ENCODE measurements at places on chromosomes 1 and 21. TPM values are rescaled to one million over a fixed set of nuclear protein-coding genes. Genes with fewer than 3 reads are reported as not detected.

DNA sequence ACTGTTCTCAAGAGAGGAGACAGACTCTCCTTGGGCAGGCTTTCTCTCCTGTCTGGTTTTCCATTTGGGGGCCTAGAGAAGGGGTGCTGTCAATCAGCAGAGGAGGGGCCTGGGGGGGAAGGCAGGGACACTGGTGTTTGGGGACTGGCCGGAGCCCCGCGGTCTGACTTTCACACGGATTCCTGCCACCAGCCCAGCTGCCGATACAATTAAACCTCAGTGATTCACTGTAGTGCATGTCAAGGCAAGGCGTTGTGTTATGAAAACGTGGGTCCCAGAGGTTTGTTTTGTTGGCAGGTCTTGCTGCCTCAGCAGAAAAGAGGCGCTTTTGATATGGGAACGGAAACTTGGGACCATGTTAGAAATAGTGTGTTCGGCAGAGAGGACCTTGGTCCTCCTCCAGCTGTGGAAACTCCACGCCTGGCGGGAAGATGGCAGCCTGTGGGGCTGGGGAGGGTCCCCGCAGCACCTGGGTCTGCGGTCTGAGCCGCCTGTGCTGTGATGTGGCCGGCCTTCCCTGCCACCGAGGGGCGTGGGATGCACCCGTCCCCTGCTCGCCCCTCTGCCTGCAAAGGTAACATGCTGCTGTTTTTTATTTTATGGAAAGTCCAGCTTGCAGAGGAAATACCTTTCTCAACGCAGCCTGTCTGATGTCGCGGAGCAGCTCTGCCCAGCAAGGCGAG lies 47.6 kb downstream of the SPSB1 start:
- DNase-seq = no peak

BCAN gene
- not detected for total RNA-seq

GRCh38 chr1:59104191-59104760 lies 192.6 kb upstream of the FGGY start:
- no peak for DNase-seq

DNA sequence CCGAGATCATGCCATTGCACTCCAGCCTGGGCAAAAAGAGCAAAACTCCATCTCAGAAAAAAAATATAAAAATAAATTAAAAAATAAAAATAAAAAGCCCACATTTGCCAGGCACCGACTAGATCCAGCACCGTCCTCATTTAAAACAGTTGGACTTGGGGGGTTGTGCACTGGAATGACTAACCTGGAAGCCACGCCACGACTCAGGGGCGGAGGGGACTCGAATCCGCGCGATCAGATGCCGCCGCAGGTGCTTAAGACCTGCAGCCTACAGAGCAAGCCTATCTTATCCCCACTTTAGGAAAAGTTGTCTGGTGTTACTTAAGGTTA lies 38.5 kb downstream of the ZBTB8OS start:
- no peak for DNase-seq

GRCh38 chr21:32198384-32198783 lies 80.5 kb downstream of the MIS18A start:
- DNase-seq = no peak

LRRC8B gene
- 0.19 TPM for total RNA-seq

CENPL gene
- 25.4 TPM for total RNA-seq

DNA sequence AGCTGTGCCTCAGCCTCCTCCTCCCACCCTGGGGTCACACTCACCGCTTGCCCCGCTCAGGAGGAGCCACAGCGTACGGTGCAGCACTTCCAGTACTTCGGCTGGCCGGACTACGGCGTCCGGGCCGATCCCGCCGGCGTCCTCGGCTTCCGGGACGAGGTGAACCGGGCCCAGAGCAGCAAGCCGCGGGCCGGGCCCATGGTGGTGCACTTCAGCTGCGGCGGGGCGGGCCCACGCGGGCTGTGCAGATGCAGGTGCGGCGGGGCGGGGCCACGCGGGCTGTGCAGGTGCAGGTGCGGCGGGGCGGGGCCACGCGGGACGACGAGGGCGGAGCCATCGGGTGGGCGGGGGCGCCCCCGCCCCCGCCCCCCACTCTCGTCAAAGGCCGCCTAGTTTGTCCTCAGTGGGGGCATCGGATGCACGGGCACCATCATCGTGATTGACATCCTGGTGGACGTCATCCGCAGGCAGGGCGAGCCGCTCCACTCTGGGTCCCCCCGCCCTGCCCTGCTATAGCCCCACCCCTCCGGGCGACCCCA lies 5.5 kb downstream of the RNF223 start:
- DNase-seq = no peak

- DNase-seq = no peak
These were observed 91.9 kb upstream of the SSX2IP start for GRCh38 chr1:84781946-84782771.

LRRC38 gene
- total RNA-seq = not detected

BNIPL gene
- total RNA-seq = 0.22 TPM

YRDC gene
- 19.8 TPM for total RNA-seq

GRCh38 chr1:106814418-106814817 lies 242.1 kb upstream of the PRMT6 start:
- DNase-seq = no peak

- no peak for DNase-seq
These were observed 201.3 kb downstream of the MRPL39 start for GRCh38 chr21:25405984-25406383.

MAN1A2 gene
- 39.4 TPM for total RNA-seq

DNA sequence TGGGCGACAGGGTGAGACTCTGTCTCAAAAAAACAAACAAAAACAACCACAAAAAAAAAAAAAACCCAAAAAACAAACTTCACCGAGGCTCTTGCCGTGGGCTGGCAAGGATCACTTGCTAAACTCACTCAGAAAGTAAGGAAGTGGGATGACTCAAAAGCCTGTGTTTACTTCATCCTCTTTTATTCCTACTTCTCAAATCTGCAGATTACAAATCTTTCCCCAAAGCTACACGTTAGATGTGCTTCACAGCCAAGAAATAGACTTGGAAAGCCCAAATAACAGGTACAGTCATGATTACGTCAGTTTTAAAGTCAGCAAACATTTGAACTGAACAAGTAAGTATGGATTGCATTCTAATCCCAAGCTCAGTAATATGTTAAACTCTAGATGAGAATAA lies 359.3 kb downstream of the ADGRL2 start:
- DNase-seq = no peak
